Activated CD4-positive, alpha-beta memory T cell treated with anti-CD3 and anti-CD28 coated beads for 36 hours (primary cell): ENCODE measurements at places on chromosomes 6 and 20. TPM values are rescaled to one million over a fixed set of nuclear protein-coding genes. Genes with fewer than 3 reads are reported as not detected.

Gene HLA-DQA2
- total RNA-seq: not detected

Gene RNF182
- total RNA-seq: not detected

GRCh38 chr6:40466986-40467539, 120.1 kb downstream of the LRFN2 start:
- DNase-seq: no peak

DNA sequence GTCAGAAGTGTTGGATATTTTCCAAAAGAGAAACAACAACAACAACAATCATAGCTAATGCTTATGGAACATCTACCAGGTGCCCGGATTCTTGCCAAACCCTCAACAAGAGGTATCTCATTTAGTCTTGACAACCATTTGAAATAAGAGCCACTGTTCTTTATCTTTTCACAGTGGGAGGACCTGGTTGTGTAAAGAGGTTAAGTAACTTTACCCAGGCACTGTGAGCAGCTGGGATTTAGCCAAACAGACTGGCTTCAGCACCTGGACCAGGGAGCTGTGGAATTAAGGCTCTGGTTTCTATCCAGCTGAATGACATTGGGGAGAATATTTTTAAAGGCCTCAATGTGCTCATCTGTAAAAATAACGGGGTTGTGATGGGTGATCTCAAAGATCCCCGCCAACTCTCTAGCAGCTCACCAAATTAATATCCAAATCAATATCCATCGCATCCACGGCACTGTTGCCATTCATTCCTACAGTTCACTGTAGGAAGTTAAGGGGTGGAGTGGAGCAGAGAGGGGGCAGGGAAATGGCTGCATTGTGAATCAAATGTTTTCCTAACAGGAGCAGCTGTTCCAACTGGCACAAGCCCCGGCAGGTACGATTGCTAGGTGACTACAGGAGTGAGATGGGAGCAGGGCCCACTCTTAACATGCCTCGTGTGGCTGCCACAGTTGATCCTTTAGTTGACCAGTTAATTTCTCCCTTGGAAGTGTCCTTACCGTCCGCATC, 61.8 kb downstream of the GCNT2 start:
- no peak for DNase-seq

- DNase-seq: no peak
These were observed 4.3 kb downstream of the IFNGR1 start for GRCh38 chr6:137214931-137215330.

Gene SLC35D3
- not detected for total RNA-seq

Gene NHLRC1
- 0.19 TPM for total RNA-seq

GRCh38 chr6:106783640-106784566, 154.5 kb downstream of the QRSL1 start:
- no peak for DNase-seq

Gene PTCRA
- total RNA-seq: not detected

- DNase-seq: no peak
These were observed at the start of gene SGK2 for GRCh38 chr20:43558412-43559146. SGK2 (plus strand) TSS chr20:43559027; CDS start chr20:43566496, 7,469 bp downstream.

GRCh38 chr6:31246051-31246521, 25.8 kb downstream of the HLA-C start:
- no peak for DNase-seq

- DNase-seq: no peak
These were observed 7.1 kb upstream of the AP5S1 start for GRCh38 chr20:3812975-3813847.

GRCh38 chr6:72133324-72133723, 247.0 kb downstream of the RIMS1 start:
- no peak for DNase-seq

Gene OR2B6
- total RNA-seq: not detected

Gene OOEP
- total RNA-seq: 0.45 TPM

Gene MTG2
- total RNA-seq: 31.4 TPM

Gene AKIRIN2
- 46.0 TPM for total RNA-seq

DNA sequence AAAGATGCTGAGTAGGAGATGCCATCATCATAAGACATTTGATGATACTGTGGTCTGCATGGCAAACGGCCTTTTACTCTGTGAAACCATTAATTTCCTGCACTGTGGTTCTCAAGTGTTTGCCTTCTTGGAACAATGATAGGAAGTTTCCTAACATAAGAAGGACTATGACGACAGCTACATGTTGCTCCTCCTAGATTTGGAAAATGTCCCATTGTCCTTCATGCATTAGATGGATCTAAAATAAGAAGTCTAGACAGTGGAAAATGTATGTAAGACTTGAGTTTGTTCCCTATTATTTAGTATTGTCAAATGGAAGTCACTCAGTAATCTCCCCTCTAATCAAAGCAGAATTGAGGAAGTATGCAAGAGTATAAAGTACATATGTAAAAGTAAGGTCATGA, 98.5 kb upstream of the TMEM170B start:
- DNase-seq: no peak

Gene POU5F1
- not detected for total RNA-seq

- DNase-seq: no peak
These were observed 425.2 kb upstream of the OPRM1 start for GRCh38 chr6:153613719-153614455.

GRCh38 chr6:144879436-144879835, 594.3 kb downstream of the UTRN start:
- DNase-seq: no peak

DNA sequence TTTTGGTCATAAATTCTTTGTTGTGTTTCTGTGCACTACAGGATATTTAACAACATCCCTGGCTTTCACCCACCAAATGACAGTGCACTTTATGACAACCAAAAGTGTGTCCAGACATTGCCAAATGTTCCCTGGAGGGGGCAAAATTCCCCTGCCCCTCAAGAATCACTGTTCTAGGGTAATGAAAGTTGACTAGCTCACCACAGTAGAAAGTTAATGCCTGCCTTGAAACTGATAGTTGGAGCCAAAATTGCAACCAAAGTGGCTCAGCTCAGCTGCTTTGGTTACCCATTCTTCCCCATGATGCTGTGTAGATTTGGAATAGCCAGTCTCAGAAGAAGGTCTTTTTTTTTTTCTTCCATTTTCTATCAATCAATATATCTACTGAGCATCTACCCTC, 150.6 kb downstream of the RALGAPA2 start:
- no peak for DNase-seq

DNA sequence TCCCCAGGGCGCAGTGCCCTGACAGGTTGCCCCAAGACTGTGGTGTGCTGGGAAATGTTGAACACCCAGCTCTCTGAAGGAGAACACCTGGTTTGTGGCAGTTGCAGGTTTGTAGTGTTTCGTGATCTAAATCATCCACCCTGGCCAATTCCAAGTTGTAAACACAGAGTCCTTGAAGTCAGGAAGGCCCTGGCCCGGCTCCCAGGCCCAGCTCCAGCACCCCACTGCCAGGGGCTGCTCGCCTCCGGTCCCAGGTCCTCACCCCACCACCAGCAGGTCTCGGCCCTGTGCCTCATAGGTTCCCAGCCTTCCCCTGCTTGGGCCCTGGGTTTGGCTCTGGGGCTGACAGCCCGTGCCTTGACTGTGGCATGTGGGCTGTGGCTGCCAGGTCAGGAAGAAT, 121.4 kb upstream of the MLN start:
- DNase-seq: no peak

- no peak for DNase-seq
These were observed 58.9 kb upstream of the MCM9 start for GRCh38 chr6:118993803-118994251.

- no peak for DNase-seq
These were observed 3.8 kb upstream of the NPEPL1 start for GRCh38 chr20:58688840-58689239.

Gene CCNC
- 64.0 TPM for total RNA-seq

DNA sequence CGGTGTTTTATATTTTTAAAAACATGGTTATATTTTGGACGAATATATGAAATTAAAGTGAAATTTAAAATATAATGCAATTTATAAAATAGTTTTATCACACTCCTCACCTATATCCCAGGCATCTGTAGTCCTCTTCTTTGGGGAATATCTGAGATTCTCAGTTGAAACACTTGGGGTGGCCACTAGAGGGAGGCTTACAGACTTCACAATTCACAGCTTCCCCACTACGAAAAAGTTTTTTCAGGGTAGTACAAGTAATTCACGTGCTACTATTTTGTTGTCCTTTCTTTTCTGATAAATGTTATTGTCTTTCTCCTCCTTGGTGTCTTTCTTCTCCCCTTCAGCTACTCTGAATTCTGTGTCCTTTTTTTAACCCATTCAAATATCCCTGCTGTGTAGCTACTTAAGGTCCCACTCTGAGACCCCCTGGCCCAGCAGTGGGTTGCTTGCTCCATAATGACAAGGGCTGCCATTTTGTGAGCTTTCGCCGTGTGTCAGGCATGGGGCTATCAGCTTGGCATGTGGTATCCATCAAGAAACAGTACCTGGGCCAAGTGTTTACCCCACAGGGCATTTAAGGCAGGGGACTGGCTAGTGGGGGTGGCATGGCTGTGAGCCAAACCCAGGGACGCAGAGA, 43.6 kb upstream of the PHACTR3 start:
- DNase-seq: no peak

GRCh38 chr20:4592316-4593148, 129.2 kb upstream of the PRND start:
- DNase-seq: peak; percentile 60

Gene RBPJL
- not detected for total RNA-seq

Gene NUDT3
- 13.4 TPM for total RNA-seq

Gene PHACTR3
- total RNA-seq: not detected

DNA sequence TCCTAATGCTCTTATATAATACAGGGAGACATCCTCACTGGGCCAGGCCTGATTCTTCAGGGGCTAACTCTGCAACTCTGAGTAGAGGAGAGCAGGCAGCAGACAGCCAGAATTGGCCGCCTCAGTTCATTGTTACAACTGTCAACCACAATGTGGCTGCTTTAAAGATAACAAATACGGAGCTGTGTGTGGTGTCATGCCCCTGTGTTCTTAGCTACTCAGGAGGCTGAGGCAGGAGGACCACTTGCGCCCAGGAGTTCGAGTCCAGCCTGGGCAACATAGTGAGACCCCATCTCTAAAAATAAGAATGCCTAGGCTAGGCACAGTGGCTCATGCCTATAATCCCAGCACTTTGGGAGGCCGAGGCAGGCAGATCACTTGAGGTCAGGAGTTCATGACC, 34.3 kb downstream of the CEP250 start:
- no peak for DNase-seq

- no peak for DNase-seq
These were observed 218.6 kb upstream of the UFL1 start for GRCh38 chr6:96302991-96303390.

DNA sequence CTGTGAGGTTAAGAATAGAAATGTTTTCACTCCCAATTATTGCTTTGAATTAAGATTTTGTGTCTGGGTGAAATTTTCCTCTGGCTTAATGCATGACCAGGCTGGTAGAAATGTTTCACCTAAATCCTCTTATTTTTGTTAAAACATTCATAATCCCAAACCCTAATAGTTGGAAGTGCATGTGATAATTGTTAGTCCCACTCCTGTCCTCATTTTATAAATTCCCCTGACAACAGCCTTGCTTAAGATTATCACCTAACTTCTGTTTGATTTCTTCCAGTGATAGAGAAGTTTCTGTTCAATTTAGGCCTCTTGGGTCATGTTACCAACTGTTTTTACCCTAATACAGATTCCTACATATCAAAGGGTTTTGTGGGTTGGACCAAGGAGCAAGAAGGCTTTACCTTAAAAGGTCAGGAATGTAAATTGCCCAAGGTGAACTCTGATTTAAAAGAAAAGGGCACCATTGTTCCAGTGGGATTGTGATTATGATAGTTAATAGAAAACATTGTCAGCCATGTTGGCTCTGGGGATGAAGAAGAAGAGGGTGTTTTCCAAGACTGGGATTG, 158.7 kb upstream of the CENPW start:
- no peak for DNase-seq

- DNase-seq: peak; percentile 87
These were observed 14.3 kb downstream of the CAPN11 start for GRCh38 chr6:44172731-44173500.

DNA sequence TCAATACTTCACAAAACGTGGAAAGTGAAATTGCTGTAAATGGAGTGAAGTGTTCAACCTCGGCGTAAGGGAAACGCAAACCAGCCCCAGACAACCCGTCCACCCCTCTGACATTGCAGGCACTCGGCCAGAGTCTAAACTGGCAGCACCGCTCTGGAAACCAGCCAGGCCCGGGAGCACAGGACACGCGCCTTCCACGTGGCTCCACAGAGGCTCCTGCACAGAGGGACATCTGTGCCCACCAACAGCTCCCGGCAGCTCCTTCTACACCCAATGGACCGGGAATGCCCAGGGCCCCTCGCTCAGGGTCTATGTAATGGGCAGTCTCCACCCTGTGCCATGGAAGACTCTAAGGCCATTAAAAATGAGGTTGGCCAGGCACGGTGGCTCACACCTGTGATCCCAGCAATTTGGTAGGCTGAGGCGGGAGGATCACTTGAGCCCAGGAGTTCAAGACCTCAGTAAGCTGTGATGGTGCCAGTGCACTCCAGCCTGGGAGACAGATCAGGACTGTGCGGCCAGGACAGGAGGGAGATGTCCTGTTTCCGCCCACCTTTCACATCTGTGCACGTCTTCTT, 3.4 kb upstream of the HELZ2 start:
- DNase-seq: no peak

Gene GTSF1L
- total RNA-seq: not detected

DNA sequence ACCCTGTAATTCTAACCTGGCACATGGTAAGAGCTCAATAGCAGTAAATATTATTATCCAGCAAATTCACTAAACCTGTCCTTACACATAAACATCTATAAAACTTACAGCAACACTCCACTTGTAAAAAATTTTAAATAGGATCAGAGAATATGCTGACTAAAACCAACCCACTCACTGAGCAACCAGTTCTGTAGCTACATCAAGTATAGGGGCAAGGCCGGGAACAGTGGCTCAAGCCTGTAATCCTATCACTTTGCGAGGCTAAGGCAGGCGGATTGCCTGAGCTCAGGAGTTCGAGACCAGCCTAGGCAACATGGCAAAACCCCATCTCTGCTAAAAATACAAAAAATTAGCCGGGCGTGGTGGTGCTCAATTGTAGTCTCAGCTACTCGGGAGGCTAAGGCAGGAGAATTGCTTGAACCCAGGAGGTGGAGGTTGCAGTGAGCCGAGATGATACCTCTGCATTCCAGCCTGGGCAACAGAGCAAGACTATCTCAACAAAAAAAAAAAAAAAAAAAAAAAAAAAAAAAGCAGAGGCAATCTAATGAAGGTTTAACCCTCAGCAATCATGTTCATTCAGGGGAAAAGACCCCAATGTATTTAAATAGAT, 6.8 kb downstream of the STAU1 start:
- DNase-seq: no peak

GRCh38 chr20:39453890-39454289, 491.7 kb downstream of the DHX35 start:
- no peak for DNase-seq

DNA sequence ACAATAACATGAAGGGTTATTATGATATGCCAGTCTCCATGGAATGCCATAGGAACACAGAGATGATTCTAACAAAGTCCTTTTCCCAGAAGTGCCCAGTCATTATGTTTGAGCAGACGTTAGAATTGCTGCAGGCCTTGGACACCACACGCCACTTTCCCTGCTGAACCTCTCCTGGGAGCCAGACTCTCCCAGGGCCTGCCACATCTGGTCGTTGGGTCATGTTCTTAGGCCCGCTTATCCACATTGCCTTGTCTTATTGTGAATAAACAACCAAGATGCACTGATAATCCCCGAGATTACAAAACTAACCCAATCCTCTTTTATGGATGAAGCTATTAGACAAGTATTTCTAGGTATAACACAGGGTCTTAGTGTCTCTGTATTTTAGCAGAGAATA, 276.5 kb upstream of the CITED2 start:
- DNase-seq: no peak

- peak; percentile 84 for DNase-seq
These were observed 48.9 kb downstream of the NOL4L start for GRCh38 chr20:32535953-32536823.
